ENCODE measurements at places on chromosomes 16 and 17. TPM values are rescaled to one million over a fixed set of nuclear protein-coding genes. Genes with fewer than 3 reads are reported as not detected.

The SEPTIN12 gene
- total RNA-seq: not detected

The POLR2A gene
- total RNA-seq: 78.8 TPM

The TEX19 gene
- total RNA-seq: 0.34 TPM

The TBC1D3I gene
- not detected for total RNA-seq

The TAC4 gene
- not detected for total RNA-seq

The AATK gene
- total RNA-seq: not detected

The HSPB9 gene
- 0.29 TPM for total RNA-seq

- no peaks in the 10 kb centered on the region for H3K36me3 ChIP-seq
- DNase-seq: no peak
- H3K27me3 ChIP-seq: no peaks in the 10 kb centered on the region
- no peaks in the 10 kb centered on the region for H3K4me1 ChIP-seq
- no peak within 1 kb of the TSS for H3K4me3 ChIP-seq
These were observed at the start of gene TMEM92 for GRCh38 chr17:50274142-50274896. TSS of gene TMEM92 (plus strand) at chr17:50274466. CDS start at chr17:50274502, 36 bp downstream.

DNA sequence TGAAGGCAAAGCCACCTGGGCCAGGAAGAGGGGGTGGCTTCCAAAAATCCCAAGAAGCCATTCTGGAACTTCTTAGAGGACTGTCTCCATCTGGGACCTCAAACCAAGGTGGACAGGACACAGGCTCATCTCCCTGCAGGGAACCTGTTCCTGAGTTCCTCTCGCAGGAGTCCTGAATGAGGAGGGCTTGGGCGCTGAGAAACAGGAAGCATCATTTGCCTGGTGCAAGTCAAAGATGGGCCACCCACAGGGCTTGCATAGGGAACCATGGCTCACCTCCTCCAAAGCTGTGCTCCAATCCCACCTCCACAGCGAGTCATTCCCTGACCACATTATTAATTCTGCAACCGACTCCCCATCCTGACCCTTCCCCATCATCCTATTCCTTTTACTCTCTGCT lies 55.0 kb upstream of the RPL38 start:
- H3K4me3 ChIP-seq: no peak overlapping the region
- no peaks in the 10 kb centered on the region for H3K4me1 ChIP-seq
- no peak overlapping the region for H3K27ac ChIP-seq
- no peak for DNase-seq
- no peaks in the 10 kb centered on the region for H3K36me3 ChIP-seq
- no peaks in the 10 kb centered on the region for H3K27me3 ChIP-seq

DNA sequence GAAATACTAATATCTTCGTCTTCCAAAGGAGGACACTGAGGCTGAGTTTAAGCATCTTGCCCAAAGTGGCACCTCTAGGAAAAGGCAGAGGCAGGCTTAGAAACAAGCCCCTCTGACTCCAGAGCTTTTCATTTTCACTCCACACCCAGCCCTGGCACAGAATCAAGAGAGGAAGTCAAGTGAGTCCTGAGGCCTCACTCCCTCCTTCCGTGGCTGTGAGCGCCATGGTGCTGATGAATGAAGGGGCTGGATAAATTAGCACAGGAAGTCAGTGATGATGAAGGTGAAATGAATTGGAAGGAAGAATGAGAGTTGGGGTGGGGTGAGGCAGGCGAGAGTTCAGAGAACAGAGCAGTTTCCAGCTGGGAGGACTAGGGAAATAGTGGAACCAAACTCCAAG lies 179.3 kb downstream of the TMEM132E start:
- no peaks in the 10 kb centered on the region for H3K36me3 ChIP-seq
- H3K27ac ChIP-seq: no peak overlapping the region
- peaks cover 17% of the 10 kb centered on the region for H3K4me1 ChIP-seq

DNA sequence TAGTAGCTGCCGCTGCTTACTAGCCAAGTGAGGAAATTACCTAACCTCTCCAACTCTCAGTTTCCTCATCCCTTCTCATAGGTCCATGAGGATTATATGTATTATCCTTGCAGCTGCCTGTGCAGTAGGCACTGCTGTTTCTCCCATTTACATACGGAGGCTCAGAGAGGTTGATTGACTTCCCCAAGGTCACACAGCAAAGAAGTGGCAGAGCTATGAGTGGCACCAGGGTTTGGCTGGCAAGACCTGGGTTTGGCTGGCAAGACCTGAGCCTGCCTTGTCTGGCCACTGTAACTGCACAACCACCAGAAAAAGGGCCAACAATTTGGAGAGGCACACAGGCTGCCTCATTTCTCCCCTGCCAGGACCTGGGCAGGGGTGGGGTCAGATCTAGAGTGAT lies 2.5 kb upstream of the NDRG4 start:
- no peak overlapping the region for H3K27ac ChIP-seq
- H3K36me3 ChIP-seq: no peaks in the 10 kb centered on the region
- H3K4me3 ChIP-seq: no peak overlapping the region
- H3K27me3 ChIP-seq: no peaks in the 10 kb centered on the region
- DNase-seq: no peak

DNA sequence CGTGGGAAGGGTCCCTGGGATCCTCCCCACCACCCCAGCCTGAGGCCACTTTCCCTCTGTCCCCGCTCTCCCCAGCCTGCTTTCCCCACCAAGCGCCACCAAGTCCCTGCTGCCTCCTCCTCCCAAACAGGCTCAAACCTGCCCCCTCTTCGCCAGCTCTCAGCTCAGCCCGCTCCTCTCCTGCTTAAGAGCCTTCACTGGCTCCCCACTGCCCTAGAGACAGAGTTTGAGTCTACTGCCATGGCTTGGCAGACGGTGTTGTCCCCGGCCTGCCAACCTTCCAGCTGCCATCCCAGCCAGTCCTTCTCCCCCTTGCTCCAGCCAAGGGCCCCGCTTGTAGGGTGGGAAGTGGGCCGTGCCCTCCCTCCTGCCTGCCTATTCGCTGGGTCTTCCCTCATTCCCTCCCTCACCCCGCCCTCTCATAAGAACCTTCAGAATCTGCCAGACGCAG lies 11.1 kb downstream of the IL4R start:
- H3K27me3 ChIP-seq: no peaks in the 10 kb centered on the region
- no peak overlapping the region for H3K27ac ChIP-seq
- no peaks in the 10 kb centered on the region for H3K36me3 ChIP-seq
- H3K4me1 ChIP-seq: no peaks in the 10 kb centered on the region

- no peak overlapping the region for H3K27ac ChIP-seq
- no peaks in the 10 kb centered on the region for H3K27me3 ChIP-seq
- DNase-seq: no peak
- H3K36me3 ChIP-seq: no peaks in the 10 kb centered on the region
- H3K4me1 ChIP-seq: no peaks in the 10 kb centered on the region
- no peak overlapping the region for H3K4me3 ChIP-seq
These were observed 341.7 kb downstream of the CPPED1 start for GRCh38 chr16:12461971-12462370.

- DNase-seq: peak; percentile 64
- H3K4me1 ChIP-seq: peaks cover 38% of the 10 kb centered on the region
- no peaks in the 10 kb centered on the region for H3K36me3 ChIP-seq
- H3K27ac ChIP-seq: peak overlapping the region; percentile 81
These were observed 426.3 kb downstream of the SLC39A11 start for GRCh38 chr17:72665852-72666851.

GRCh38 chr17:65381152-65381551 lies 180.3 kb downstream of the AXIN2 start:
- H3K4me1 ChIP-seq: no peaks in the 10 kb centered on the region
- no peak overlapping the region for H3K4me3 ChIP-seq
- H3K27ac ChIP-seq: no peak overlapping the region
- H3K36me3 ChIP-seq: no peaks in the 10 kb centered on the region
- no peaks in the 10 kb centered on the region for H3K27me3 ChIP-seq
- no peak for DNase-seq

DNA sequence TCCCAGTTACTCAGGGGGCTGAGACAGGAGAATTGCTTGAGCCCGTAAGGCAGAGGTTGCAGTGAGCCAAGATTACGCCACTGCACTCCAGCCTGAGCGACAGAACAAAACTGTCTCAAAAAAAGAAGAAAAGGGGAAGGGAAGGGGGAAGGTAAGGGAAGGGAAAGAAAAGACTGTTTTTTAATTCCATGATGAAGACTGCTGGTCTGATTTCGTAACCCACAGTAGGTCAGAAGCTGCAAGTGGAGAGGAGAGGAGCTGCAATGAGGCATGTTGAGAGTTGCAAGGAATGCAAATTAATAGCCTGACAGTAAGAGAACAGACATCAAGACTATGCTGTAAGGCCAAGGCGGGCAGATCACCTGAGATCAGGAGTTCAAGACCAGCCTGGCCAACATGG lies 33.3 kb downstream of the HELZ start:
- no peak for DNase-seq
- H3K27ac ChIP-seq: no peak overlapping the region
- H3K4me1 ChIP-seq: no peaks in the 10 kb centered on the region
- H3K27me3 ChIP-seq: no peaks in the 10 kb centered on the region

- no peaks in the 10 kb centered on the region for H3K36me3 ChIP-seq
- no peak overlapping the region for H3K27ac ChIP-seq
- H3K4me1 ChIP-seq: no peaks in the 10 kb centered on the region
- H3K27me3 ChIP-seq: no peaks in the 10 kb centered on the region
- no peak overlapping the region for H3K4me3 ChIP-seq
These were observed 94.2 kb upstream of the HSBP1 start for GRCh38 chr16:83713597-83713996.

DNA sequence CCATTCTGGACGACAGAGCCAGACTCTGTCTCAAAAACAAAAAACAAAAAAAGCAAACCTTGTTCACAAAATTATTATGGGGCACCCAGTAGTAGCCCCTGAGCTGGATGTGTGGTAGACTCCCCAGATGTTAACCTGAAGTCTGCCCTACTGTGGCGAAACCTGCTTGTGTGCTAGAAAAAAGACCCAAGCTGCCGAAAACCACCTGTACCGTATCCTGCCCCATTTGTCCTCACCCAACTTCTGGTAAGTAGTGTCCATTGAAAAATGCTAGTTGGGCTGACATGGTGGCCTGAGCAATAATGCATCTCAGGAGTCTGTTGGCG lies 9.1 kb downstream of the RMI2 start:
- H3K36me3 ChIP-seq: 0 out of 2 replicates have a peak, but pooled peaks cover 3% of the 10 kb centered on the region
- peaks cover 53% of the 10 kb centered on the region for H3K4me1 ChIP-seq
- no peaks in the 10 kb centered on the region for H3K27me3 ChIP-seq
- peak overlapping the region; percentile 29 for H3K4me3 ChIP-seq
- DNase-seq: no peak

DNA sequence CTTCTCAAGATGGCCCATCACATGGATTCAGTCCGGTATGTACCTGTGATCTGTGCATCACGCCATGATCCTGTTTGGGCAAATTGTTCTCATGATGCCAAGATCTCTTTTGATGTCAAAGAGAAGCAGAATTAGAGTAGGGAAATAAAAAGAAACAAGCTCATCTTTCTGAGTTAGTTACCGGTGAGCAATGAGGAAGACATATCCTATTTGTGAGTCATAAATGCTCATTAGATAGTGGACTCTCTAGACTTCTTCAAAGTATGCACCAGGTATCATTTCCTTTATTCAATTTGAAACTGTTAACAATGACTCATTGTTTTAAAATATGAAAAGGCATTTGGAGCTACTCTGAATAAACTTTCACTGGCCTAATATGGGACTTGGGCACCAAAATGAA lies 8.0 kb upstream of the KRTAP4-12 start:
- H3K36me3 ChIP-seq: no peaks in the 10 kb centered on the region
- no peaks in the 10 kb centered on the region for H3K27me3 ChIP-seq
- H3K4me1 ChIP-seq: no peaks in the 10 kb centered on the region
- no peak overlapping the region for H3K27ac ChIP-seq

GRCh38 chr17:35731239-35731916 lies at the start of gene RASL10B:
TSS of gene RASL10B (plus strand) at chr17:35731639. CDS start at chr17:35735185, 3,546 bp downstream.
- H3K36me3 ChIP-seq: no peaks in the 10 kb centered on the region
- no peak within 1 kb of the TSS for H3K4me3 ChIP-seq
- DNase-seq: no peak
- peaks cover 14% of the 10 kb centered on the region for H3K4me1 ChIP-seq
- H3K27me3 ChIP-seq: no peaks in the 10 kb centered on the region
- H3K27ac ChIP-seq: no peak within 1 kb of the TSS

GRCh38 chr17:20187049-20187448 lies 177.9 kb downstream of the SPECC1 start:
- no peak for DNase-seq
- no peaks in the 10 kb centered on the region for H3K4me1 ChIP-seq
- no peak overlapping the region for H3K4me3 ChIP-seq
- H3K27ac ChIP-seq: no peak overlapping the region
- H3K36me3 ChIP-seq: no peaks in the 10 kb centered on the region
- H3K27me3 ChIP-seq: no peaks in the 10 kb centered on the region

DNA sequence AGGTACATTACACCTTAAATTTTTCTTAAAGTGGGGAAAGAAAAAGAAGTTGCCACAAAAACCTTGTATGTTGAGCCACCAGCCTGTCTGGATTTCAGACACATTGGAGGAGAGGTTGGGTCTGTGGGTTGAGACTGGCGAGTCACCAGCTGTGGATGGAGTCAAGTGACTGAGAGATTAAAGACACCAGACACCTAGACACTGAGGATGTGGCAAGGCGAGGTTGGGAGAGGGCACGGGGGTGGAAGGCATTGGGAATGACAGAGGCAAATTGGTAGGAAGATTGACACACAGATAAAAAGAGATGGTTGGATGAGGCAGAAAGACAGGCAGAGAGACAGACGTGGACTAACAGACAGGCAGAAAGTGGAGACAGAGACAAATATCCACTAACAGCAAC lies 49.6 kb downstream of the KCNJ12 start:
- DNase-seq: no peak
- no peaks in the 10 kb centered on the region for H3K4me1 ChIP-seq
- no peaks in the 10 kb centered on the region for H3K27me3 ChIP-seq
- H3K27ac ChIP-seq: no peak overlapping the region

DNA sequence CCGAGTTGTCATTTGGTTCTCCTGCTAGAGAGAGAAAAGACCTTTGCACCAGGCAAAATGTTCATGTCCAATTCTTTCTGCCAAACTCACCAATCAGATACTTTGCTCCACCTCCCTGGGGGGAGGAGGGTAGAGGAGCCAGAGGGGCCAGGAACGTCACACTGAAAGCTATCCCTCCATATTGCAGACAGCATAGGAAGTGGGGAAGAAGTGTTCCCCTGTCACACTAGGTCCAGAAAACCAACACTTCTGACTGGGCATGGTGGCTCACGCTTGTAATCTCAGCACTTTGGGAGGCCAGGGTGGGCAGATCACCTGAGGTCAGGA lies 9.5 kb downstream of the HSD17B2 start:
- no peaks in the 10 kb centered on the region for H3K36me3 ChIP-seq
- no peaks in the 10 kb centered on the region for H3K27me3 ChIP-seq
- no peak for DNase-seq
- H3K4me3 ChIP-seq: no peak overlapping the region

Measured in Karpas-422 (cell line).